ENCODE measurements at places on chromosomes 4 and X.

DNA sequence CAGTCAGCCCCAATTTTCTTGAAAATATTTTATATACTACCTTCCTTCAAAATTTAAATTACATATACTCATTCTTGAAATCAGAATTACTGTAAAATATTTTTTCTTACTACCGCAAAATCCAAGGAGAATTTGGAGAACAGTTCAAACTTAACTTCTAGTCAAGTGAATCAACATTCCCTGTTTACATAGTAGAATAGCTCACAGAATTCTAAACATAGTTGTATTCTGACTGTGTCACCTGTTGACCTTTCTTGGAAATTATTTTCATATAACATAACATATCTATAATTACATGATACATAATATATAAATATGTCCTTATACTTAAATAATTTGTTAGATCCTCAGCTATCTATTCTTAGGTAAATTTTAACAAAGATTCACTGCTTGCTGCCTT lies 31.0 kb upstream of the FGF5 start:
- peak; percentile 36 for DNase-seq

- no peak for DNase-seq
Measured at GRCh38 chr4:139441029-139441428, 12.9 kb upstream of the RAB33B start.

- DNase-seq, result no peak
Measured at GRCh38 chrX:100874325-100874724, at the start of gene NOX1. TSS of gene NOX1 (minus strand) at chrX:100874359. CDS start at chrX:100874139, 220 bp downstream.

DNA sequence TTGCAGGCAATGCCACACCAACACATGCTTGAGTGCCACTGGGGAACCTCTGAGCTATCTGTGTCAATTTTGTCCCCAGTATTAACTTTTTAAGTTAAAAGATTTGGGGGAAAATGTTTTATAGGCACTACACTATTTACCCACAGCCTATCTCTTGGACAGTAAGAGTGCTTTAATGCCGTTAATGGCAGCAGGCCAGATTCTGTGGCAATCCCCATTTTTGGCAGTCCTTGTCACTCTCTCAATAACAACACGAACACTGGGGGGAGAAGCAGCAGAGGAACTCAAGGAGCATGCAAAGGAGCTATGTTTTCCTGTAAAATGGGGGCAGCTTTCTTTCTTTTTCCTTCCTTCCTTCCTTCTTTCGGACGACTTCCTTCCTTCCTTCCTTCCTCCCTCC lies 168.6 kb downstream of the NSUN7 start:
- DNase-seq, result peak; percentile 66

- DNase-seq, result no peak
Measured at GRCh38 chrX:112979879-112980278, 139.2 kb upstream of the AMOT start.

DNA sequence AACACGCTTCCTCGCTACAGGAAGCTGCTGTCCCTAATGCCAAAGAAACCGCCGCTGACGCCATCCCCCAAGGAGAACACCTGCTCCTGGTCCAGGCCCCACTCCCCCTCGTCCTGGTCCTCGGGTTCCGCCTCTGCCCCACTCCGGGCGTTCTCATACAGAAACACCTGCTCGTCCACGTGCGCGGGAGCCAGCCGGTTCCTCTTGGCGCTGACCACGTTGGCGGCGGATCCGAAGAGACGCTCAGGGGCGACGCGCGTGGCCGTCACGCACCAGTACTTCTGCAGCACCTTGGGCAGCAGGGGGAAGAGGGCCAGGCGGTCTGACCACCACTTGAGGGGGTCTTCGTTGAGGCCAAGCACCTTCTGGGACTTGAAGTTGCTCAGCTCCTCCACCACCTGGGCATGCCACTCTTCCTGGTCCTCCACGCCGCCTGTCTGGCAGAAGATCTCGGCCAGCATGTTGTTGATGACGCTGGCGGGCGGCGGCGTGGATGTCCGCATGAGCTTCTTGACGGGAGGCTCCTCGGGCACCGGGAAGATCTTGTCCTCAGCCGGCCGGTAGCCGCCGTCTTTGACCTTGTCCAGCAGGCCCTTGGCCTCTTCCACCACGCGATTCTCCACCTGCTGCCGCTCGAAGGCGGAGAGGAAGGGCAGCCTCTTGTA lies 12.0 kb downstream of the DHRSX start:
- DNase-seq, result no peak

DNA sequence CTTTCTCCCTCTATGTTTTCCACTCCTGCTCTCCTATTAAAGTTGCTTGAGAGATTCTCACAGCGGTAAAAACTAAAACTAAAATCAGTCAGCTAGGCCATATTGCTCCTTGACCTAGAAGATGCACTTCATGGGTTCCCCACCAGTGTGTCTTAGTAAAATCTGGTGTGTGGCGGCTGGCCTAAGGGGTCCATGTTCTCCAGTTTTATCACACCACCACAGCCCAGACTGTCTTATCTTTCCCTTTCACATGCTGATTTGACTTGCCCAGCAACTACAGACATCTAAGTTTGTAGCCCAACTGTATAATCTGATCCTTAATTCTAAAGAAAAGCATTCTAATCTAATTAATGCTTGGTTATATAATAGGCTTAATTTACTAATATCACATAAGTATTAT lies 68.0 kb downstream of the ATP8A1 start:
- no peak for DNase-seq

Data from fibroblast of skin of left quadriceps (primary cell).